Activated CD4-positive, alpha-beta T cell treated with anti-CD3 and anti-CD28 coated beads for 36 hours (primary cell): ENCODE measurements at places on chromosomes 4 and X. TPM values are rescaled to one million over a fixed set of nuclear protein-coding genes. Genes with fewer than 3 reads are reported as not detected.

DNA sequence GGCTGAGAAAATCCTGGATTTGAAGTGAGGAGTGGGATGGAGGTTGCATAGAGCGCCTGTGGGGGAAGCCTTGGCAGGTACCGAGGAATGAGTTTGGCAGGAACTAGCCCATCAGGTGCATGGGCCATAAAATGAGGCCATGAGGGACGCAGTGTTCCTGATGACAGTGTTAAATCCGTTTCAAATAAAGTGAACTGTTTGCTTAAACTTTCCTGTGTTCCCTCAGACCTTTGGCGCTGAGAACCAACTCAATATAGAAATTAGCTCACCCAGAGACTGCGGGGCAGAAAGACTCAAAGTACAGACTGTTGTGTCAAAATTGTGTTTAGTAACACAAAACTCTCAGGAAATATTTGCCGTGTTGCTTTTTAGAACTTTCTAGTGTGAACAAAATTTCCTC lies 250.0 kb upstream of the NR3C2 start:
- no peak for DNase-seq

Gene ACE2
- total RNA-seq, result not detected

Gene SLIT2
- not detected for total RNA-seq

Gene LONRF3
- 1.9 TPM for total RNA-seq

Gene GATA1
- not detected for total RNA-seq

Gene GSX2
- total RNA-seq, result not detected

Gene DCX
- not detected for total RNA-seq

- DNase-seq, result no peak
Observed at GRCh38 chr4:17512973-17513665, 1.2 kb upstream of the QDPR start.

- no peak for DNase-seq
Observed at GRCh38 chrX:71148278-71148663, 3.6 kb downstream of the NLGN3 start.

- DNase-seq, result no peak
Observed at GRCh38 chrX:13131396-13132137, 87.1 kb upstream of the FAM9C start.

DNA sequence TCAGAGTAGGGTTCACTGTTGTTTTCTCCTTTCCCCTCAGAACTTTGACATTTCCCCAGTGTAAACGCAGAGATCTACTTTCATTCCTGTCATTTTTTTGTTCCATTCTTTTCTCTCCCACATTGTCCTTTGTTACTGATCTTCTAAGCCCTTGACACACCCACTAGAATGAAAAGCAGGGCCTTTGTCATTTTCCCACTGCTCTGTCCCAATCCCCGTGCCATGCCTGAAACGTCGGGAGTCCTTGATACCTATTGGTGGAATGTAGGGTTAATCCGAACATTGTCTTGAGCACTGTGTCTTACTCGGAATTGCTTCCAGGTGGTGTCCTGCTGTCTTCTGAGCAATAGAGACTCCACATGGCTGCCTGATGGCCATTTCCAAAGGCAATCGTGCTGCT lies 887.1 kb upstream of the FRG1 start:
- DNase-seq, result no peak

DNA sequence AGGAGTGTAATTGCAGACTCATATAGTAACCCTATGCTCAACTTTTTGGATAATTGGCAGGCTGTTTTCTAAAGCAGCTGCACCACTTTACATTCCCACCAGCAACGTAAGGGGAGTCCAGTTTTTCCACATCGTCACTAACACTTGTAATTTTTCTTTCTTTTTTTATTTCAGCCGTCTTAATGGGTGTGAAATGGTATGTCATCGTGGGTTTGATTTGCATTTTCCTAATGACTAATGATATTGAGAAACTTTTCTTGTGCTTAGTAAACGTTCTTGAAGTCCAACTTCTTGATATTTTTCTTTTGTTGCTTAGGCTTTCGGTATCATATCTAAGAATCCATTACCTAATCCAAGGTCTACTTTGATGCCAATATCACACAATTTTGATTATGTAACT lies 95.3 kb upstream of the IL1RAPL1 start:
- no peak for DNase-seq

DNA sequence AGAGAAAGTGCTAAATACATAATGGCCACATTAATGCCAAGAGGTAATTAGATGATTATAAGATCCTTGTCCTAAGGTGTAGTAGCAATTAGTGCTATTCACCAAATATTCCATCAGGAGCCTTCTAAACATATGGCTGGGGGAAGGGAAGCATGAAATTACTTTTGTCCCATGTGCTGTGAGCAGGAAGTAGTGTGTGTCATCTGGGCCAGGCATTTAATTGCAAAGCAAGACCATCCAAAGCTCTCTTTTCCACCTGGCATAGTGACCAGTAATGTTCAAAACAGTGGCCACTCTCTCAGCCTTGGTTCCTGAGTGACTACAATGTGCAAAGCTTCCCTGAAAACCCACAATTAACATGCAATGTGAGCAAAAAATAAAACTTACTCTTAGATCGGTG lies 144.2 kb upstream of the FAM241A start:
- no peak for DNase-seq

DNA sequence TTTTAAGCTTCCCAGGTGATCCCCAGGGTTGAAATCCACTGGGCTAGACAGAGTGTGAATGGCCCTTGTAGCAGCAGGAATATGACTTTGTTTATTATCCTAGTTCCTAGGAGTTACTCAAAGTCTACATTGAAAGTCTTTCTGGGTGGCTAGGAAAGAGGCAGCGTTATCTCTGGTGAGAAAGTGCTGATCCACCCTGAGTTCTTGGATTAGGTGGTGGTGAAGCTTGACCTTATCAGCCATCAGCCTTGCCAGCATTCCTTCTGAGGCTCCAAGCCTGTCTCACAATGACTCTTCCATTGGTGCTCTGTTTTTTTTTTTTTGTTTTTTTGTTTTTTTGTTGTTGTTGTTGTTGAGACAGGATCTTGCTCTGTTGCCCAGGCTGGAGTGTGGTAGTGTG lies 83.1 kb upstream of the CLCN4 start:
- DNase-seq, result no peak

Gene BCORL1
- 8.3 TPM for total RNA-seq

GRCh38 chr4:116401293-116401692 lies 684.1 kb downstream of the TRAM1L1 start:
- no peak for DNase-seq

Gene OTUD6A
- total RNA-seq, result not detected

Gene MAP9
- total RNA-seq, result 8.0 TPM

GRCh38 chr4:17477774-17478472 lies 34.0 kb downstream of the QDPR start:
- DNase-seq, result no peak

Gene GK
- total RNA-seq, result 106 TPM

GRCh38 chrX:155881158-155881993 lies at the start of gene VAMP7:
VAMP7 (plus strand) TSS chrX:155881345; CDS start chrX:155889467, 8,122 bp downstream.
- DNase-seq, result peak; percentile 89

Gene RHOH
- 83.6 TPM for total RNA-seq

DNA sequence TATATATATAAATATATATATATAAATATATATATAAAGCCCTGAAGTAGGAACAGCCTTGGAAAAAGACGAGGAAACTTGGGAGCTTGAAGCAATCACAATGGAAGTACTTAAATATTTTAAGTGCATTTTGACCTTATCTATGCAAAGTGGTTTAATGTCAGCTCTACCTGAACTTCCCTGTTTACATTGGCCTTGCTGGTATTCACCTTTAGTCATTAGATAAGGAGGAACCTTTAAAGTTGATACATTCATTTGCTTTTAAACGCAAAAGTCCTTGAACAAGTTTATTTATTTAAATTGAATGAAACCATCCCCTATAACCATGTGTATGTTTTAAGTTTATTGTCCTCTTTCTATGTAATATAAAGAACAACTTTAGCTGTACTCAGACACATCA lies 166.7 kb upstream of the ANKRD50 start:
- no peak for DNase-seq

- no peak for DNase-seq
Observed at GRCh38 chr4:95638920-95639501, 90.2 kb upstream of the UNC5C start.

Gene GPM6B
- total RNA-seq, result not detected

DNA sequence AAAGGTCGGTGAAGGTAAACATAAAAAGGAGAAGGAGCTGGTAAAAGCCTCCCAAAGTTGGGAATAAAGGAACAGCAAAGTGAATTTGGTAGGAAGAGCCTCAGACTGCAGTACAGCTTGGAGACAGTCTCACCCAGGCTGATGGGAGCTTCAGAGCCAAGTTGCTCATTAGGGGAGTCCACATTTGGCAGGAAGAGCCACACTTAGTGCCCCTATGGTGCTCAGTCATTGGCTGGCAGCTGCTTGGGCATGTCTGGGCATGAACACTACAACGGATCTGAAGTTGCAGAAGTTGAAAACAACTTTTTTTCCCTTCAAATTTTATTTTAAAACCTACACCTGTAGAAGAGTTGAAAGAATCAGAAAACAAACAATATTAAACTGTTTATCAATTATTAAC lies 2497.3 kb downstream of the ARAP2 start:
- DNase-seq, result no peak

DNA sequence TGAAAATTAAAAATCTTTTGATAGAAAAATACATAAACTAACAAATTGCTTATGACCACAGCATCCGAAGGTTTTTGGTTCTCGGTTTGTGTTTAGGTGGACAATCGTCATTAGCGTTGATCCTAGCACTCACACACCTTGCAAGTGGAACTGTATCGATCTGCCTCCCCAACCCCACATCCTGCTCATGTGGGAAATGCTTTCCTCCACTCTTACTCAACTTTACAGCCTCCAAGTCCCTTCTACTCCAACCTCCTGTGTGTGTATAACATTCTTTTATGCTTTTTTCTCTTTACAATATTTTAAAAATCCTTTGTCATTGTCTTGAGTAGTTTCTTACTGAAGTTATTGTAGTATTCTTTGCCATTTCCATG lies 15.6 kb upstream of the TMEM131L start:
- peak; percentile 47 for DNase-seq

DNA sequence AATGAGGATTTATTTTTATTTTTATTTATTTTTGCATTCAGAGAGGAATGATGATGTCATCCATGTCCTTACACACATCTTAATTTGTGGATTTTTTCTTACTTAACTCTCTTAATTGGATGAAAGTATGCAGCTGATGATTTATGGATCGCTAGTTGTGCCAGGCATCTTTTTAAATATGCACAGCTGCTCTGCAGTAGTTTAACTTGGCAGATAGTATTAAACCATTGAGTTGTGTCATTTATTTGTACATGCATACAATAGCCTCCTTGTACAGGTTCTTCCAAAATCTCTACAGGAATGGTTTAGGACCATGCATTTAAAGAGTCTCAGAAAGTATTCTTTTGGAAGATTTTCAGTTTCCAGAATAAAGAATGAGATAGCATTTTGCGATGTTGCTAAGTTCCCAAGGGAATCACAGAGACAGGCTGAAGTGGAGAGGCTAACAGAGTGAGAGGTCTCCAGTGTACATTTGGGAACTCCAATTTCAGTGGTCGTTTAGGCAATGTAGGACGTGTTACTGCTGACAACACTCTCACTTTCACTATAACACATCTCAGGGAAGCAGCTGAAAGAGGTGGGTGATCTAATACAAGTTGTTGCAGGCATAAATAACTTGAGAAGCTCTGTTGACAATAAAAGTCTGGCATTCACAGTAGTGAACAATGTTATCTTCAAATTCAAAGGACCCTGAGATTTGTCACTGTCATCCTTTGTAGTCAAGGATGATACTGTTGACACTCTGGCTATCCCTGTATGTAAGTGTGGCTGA lies 49.9 kb upstream of the SCRG1 start:
- no peak for DNase-seq

DNA sequence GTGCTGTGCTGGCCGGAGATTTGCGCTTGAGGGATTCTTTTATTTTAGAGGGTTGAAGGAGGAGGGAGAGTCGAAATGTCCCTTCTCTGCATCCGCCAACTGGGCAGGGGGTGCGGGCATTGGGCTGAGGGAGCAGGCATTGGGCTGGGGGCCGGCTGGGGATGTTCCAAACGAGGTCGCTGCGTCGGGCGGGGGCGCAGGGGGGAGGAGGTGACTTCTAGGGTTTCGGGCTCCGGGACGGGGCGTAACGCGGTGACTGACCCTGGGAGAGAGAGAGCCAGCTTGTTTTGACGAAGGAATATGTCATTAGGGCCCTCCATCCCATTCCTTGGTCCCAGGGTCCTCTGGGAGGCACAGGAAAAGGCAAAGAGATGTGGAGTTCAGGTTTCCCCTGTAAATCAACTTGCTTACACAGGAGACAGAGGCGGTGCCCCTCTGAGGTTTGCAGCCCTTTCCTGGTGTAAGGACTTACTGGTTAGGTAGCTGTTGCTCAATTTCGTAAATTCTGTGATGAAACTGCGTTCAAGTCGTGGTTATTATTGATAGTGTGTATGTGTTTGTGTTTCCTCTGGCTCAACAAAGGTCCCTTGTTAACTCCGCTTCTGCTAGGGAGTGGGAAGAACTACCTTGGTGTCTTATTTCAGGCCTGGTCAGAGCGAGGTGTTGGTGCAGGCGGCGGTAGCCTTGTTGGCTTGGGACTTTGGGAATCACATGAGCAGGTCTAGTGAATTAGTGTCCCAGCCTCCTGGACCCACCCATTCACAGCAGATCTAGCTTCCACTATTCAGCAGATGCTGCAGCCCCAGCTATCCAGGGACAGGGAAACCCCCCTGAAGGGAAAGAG lies 716 bp downstream of the FHIP1A start:
- DNase-seq, result peak; percentile 13

GRCh38 chrX:9312922-9313867 lies 151.7 kb upstream of the TBL1X start:
- DNase-seq, result peak; percentile 82

Gene SHROOM2
- not detected for total RNA-seq

Gene CSN1S1
- total RNA-seq, result not detected

DNA sequence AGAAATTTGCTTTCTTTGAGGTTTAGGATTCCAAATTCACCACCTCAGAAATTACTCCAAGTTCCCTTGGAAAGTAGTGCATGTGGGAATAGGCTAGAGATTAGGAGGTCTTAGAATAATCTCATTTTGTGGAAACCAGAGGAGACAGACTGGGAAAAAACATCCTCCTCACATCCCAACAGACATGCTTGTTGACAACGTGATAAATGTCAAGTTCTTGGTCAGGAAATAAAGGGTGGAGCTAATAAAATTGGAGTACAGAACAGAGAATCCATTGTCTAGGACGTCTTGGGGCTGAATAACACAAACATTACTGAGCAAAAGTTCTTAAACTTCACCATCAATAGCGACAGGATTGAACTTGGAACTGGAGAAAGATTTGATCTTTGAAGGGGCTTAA lies 233.4 kb downstream of the PABPC4L start:
- no peak for DNase-seq

Gene RAB28
- 17.5 TPM for total RNA-seq

DNA sequence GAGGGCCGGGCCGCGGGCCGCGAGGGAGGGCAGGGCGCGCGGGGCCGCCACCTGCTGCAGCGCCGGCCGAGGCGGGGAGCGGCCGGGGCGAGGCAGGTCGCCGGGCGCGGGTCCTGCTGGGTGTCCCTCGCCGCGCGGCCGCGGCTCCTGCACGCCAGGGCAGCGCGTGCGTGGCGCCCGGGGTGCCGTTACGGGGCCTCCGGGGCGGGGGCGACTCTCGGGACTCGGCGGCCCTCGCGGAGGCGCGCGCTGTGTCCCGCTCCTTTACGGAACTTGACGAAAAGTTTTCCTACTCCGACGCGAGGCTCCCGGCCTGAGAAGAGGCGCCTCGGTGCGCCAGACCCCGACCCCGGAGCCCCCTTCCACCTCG lies 329 bp downstream of the TBC1D14 start:
- DNase-seq, result peak; percentile 69

GRCh38 chrX:332916-333610 lies 14.5 kb upstream of the GTPBP6 start:
- no peak for DNase-seq

GRCh38 chr4:127049526-127049925 lies 583.2 kb upstream of the INTU start:
- DNase-seq, result no peak

Gene PNMA6A
- 0.39 TPM for total RNA-seq
